ENCODE measurements at places on chromosomes 11 and 22.

DNA sequence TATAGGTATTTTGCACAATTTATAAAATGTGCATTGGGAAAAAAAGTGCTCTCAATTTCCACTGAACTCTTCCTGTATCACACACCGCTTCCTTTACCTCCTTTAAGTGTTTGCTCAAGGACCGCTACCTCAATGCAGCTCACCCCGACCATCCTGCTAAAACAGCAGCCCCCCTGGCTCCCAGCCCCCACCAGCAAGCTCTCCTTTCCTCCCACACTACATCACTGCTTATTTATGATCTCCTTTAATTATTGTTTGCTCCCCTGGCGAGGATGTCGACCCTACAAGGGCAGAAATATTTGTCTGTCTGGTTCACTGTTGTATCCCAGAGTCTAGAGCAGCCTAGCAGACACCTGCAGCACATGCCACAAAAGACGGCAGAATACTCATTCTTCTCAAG is 10.0 kb downstream of the SHANK2 start:
- no peak for DNase-seq

GRCh38 chr11:63553759-63554158 is 9.4 kb downstream of the PLAAT2 start:
- DNase-seq = no peak

- DNase-seq = no peak
Observed at GRCh38 chr11:41612415-41612814, 153.0 kb upstream of the LRRC4C start.

DNA sequence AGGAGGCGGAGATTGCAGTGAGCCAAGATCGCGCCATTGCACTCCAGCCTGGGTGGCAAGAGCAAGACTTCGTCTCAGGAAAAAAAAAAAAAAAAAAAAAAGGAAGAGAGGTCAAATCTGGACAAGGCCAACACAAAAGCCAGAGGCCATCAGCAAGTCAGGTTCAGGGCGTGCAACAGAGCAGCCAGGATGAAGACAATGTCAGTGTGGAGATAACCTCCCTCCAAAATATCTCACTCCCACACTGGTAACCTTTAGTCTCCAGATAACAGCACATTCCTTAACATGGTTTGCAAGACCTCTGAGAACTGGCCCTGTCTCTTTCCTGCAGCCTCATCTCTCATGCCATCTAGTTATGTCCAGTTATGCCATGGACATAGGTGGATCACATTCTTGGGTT is 4.7 kb downstream of the CSNK2A3 start:
- DNase-seq = no peak

DNA sequence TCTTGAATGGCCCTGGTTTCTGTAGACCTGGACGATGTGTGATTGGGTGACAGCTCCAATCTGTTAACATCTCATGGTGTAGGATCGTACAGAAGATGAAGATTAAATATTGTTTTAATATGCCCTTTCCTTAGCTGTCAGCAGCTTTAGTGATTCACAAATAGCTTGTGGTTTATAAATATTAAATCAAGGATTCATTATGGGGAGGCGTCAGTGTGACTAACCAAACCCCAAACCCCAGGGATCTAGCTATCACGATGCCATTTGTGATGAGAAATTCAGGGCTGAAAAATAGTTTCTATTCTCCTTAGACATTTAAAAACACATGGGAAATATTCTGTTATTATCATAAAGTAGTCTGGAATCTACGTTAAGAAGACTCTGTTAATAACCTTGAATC is 73.4 kb downstream of the NCAM1 start:
- DNase-seq = no peak

GRCh38 chr11:8973121-8973520 is 8.9 kb upstream of the TMEM9B start:
- no peak for DNase-seq

- DNase-seq = no peak
Observed at GRCh38 chr22:29109822-29110221, 37.0 kb downstream of the KREMEN1 start.

- DNase-seq = no peak
Observed at GRCh38 chr11:121246021-121246768, 46.4 kb upstream of the SC5D start.

DNA sequence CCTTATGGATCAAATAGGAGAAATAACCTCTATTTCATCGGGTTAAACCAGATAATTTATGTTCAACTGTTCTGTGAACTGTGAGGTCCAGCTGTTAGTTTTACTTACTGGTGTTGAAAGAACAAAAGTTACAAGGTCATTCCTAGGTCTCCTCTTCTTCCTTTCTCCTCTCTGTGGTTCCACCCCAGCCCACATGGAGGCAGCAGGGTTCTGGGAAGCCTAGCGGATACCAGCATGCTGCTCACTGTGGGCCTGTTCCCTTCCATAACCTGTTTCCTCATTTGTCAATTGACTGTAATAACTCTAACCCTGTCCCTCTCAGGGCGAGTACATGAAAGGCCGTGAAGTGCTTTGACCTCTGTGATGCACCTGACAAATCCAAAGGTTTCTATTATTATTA is 27.8 kb downstream of the RELT start:
- no peak for DNase-seq

GRCh38 chr22:25334162-25334490 is 114.7 kb downstream of the CRYBB2 start:
- peak; percentile 16 for DNase-seq

DNA sequence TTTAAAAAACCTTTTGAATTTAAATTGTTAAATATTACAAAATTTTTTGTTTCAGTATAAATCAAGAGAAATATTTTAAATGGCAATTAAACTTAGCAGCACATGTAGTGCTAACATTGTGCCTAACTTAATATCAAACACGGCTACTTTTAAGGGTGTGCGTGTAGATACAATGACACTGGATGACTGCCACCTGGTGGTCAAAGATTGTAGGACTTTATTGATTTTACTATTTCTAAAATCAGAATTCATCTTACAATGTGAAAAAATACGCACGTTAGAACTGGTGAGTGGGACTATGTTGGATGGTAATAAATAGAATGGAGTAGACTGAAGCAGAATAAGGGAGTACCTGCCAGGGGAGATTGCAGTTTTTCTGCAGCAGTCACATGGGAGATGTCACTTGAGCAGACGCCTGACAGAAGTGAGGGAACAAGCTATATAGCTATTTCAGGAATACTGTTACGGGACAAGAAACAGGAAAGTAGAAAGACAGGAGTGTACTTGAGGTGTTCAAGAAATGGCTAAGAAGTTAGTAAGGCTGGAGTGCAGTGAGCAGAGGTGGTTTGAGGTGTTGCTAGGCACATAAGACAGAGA is 52.9 kb downstream of the UVRAG start:
- DNase-seq = peak; percentile 35

DNA sequence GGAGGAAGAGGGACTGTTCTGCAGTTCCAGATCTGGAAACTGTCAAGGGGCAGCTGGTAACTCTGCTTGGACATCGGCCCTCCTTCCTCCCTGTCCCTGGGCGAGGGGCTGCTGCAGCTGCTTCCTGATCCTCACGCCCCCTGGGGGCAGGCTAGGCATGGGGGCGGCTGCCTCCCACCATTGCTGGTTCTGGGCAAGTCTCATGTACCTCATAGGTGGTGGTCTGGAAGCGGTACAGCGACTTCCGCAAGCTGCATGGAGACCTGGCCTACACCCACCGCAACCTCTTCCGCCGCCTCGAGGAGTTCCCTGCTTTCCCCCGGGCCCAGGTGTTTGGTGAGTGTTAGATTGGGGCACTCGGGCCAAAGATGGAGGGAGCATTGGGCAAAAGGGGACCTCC is 5.0 kb downstream of the SNX15 start:
- DNase-seq = no peak

DNA sequence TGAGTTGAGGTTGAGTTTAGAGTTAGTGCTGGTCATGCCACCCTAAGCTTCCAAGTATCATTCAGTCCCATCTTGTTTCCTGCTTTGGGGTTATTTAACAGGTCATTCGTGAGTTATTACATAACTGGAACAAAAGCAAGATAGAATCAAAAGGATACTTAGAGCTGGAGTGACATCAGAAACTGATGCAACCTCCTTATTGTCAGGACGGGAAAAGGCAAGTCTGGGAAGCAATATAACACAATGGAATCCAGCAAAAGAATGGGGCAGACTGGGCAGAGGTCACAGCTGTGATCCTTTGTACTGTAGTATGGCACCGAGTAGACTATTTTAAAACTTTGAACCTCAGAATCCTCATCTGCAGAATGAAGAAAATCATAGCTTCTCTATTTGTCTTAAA is 4.4 kb upstream of the PRSS23 start:
- DNase-seq = no peak

GRCh38 chr11:70400643-70401042 is 2.3 kb downstream of the CTTN start:
- DNase-seq = no peak

GRCh38 chr22:25572708-25573171 is 8.3 kb downstream of the GRK3 start:
- no peak for DNase-seq

DNA sequence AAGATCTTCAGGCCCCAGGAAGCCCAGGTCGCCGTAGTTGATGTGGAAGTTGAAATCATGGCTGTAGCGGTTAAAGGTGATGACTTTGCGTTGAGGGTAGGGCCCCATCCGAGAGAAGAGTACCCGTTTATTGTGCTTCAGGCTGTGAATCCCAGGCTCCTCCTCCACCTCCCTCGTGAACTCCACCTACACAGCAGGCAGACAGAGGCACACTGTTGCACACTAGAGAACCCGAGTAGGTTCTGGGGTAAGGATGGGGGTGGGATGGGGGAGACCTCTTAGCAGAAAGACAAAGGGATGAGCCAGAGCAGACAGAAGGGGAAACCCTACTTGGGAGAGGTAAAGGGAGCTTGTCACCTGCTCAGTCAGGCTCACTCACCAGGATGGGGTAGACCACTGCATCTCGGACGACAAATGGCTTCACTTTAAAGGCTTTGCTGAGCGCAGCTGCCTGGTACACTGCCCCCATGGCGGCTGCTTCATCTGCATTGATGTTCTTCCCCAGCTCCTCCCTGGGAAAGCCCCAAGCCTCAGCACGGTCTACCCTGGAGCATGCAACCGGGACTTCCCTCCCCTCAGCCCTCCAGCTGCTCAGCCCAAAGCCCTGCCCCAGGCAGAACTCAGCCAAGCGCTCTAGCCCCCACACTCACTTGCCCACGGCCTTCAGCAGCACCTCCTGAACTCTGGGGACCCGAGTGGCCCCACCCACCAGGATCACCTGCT is 5.4 kb downstream of the HYOU1 start:
- DNase-seq = no peak

DNA sequence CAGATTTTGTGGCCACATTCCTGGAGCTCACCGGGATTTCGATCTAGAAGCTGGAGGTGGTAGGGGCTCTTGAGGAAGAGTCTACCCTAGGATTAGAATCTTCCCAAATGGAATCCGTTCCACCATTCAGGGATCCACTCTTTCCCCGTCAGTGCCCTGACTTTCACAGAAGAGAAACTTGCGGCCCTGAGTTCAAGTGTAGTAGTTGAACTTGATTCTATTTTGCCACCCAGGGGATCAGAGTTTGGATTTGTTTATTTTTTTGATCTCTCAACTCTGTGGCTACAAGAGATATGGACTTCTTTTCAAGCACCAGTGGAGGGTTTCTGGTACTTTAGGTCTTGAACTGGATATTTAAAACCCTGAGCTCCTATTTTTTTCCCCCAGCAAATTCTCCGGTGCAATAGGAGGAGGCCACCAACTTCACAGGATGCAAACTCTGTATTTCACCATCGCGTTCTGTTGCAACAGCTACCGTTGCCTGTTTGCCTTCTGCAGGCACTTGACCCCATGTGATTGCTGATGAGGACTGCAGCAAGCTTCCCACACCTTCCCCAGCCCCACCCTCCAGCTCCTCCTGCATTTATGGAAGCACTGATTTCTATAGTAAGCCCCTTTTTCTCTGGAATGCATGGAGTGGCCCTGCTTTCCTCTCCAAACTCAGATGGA is 14.8 kb upstream of the MRGPRF start:
- no peak for DNase-seq

DNA sequence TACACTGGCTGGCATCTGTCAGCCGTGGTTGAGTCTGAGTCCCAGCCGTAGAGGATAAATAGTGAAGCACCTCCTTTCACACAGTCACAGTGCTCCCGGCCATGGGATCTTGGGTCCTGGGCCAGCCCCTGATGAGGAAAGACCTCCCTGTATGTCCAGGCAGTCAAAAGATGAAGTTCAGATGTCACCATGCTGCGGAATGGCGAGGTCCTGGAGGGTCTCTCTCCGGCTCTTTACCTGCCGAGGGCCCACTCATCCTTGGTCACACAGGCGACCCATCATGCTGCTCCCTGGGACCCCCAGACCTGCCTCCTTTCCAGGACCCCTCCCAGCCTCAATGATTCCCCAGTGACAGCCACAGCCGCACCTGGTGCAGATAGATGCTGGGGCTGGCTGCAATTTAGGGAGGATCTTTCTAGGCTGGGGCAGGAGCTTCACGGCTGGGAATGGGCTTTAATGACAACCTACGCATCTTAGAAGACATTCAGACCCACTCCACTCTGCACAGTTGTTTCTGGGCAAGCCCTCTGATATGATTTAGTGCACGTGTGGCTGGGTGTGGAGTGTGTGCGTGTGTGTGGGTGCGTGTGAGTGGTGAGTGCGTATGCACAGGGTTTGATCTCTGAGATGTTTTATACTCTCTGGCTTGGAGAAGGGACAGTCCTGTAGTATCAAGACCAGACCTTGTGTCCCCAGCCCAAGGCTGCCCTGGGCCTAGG is 79.7 kb downstream of the FBLN1 start:
- DNase-seq = no peak
